ENCODE measurements at places on chromosomes 7 and 10. TPM values are rescaled to one million over a fixed set of nuclear protein-coding genes. Genes with fewer than 3 reads are reported as not detected.

ATE1 gene
- total RNA-seq: 8.9 TPM

GRCh38 chr10:6522230-6522629, 57.8 kb downstream of the PRKCQ start:
- no peak for DNase-seq
- H3K27me3 ChIP-seq: no peaks in the 10 kb centered on the region

DNA sequence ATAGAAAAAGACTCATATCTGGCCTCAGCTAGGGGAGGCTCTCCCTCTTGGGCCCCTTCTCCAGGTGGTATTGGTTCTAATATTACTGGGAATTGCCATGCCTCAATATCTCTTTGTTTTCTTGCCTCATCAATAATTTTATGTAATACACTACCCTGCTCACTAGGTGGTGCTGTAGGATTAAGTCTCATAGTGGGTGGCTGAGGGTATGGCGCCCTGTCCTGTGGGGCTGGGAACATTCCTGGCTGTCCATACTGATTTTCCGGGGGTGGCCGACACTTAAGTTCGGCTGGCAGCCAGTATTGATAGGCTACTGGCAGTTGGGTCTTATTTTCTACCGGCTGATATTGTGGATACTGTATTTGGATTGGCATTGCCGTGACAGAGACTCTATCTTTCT, 9.0 kb upstream of the TAS2R3 start:
- H3K36me3 ChIP-seq: peaks cover 12% of the 10 kb centered on the region
- no peaks in the 10 kb centered on the region for H3K27me3 ChIP-seq
- no peak overlapping the region for H3K27ac ChIP-seq
- H3K4me1 ChIP-seq: no peaks in the 10 kb centered on the region

DNA sequence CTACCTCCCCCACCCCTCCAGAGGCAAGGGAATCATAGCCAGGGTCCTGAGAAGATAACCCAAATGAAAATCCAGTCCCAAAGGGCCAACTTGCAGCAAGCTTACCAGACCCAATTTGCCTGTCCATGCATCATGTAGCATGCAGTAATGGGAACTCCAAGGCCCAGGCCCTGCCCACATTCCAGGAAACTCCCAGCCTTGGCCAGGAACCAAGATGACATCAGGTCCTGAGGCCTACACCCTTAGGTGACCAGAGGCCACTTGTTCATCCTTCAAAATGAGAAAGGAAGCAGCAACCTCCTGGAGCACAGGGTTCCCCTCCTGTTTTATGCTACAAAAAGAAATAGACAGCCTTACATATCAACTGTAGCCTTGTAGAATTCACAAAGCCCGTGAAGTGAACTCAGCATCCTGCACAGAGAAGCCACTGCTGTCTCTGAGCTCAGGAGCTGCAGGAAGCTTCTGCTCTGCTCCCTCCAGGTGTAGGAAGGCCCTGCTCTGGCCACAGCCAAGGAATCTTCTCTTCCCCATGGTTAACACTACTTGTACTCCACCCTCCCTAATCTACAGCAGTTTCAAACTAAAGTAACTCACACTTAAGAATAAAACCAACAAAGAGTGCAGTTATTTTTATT, 30.3 kb upstream of the GRB10 start:
- H3K27me3 ChIP-seq: no peaks in the 10 kb centered on the region
- H3K4me1 ChIP-seq: peaks cover 20% of the 10 kb centered on the region
- H3K4me3 ChIP-seq: no peak overlapping the region
- H3K36me3 ChIP-seq: no peaks in the 10 kb centered on the region
- no peak overlapping the region for H3K27ac ChIP-seq
- DNase-seq: peak; percentile 86

DNA sequence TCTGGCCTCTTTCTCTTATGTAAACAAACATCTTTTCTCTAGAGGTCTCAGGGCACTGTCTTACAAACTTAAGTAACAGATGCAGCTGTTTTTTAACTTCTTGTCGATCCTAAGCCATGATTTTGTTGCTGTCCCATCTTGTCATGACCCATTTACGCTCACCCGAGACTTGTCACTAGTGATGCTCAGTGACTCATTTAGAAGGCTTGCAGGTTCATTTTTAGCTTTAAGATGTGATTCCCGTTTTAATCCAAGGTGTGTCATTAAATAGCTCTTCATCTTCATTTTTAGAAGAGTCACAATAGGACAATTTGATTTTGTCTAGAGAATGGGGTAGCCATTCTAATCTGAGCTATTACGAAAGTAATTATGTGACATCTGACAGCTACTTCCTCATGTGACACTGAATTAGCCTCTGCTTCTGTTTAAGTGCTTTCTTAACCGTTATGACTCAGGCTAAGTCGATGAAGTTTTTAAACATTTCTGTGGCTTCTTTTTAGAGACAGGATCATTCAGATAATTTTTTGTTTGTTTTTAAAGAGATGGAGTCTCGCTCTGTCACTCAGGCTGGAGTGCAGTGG, 42.7 kb downstream of the SPDYE5 start:
- H3K36me3 ChIP-seq: no peaks in the 10 kb centered on the region
- no peak overlapping the region for H3K27ac ChIP-seq
- DNase-seq: no peak
- no peak overlapping the region for H3K4me3 ChIP-seq

DNA sequence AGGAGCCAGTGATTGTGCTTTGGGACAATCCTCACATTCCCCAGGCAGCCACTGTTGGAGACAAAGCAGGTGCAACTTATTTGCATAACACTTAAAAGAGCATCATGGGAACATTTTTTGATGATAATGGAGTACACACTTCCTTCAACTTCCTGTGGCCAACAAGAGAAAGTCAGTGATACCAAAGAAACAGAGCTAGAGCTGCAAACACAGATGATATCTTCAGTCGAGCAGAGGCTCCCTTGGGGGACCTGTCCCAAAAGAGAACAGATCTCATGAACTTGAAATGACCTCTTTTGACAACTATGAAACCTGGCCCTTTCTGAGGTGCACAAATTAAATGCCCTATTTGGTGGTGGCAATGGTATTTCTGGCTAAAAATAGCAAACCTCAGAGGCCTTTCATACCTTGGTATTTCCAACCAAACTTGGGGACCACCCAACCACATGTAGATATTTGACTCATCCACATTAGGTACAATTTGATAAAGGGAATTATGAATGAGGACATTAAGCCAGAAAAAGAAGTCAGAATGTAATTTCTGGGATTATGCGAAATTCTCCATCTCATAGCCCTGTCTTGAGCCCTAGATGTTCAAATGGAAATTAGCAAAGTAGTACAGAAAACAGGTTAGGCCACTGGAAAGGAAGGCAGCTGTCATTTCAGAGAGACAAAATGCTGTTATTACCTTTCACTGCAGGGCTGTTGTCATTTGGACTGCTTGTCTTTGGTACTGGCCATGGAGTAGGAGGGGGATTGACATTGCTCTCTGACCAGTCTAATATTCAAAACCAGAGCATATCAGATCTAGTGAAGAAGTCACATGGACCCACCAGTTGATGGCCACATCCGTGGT, 146.2 kb downstream of the ICA1 start:
- no peaks in the 10 kb centered on the region for H3K27me3 ChIP-seq
- no peaks in the 10 kb centered on the region for H3K36me3 ChIP-seq
- no peak overlapping the region for H3K27ac ChIP-seq
